Ascending aorta (tissue), 2 donors: ENCODE measurements at places on chromosomes 7 and 10. TPM values are rescaled to one million over a fixed set of nuclear protein-coding genes. Genes with fewer than 3 reads are reported as not detected.

- H3K4me1 ChIP-seq, result peaks cover 67% of the 10 kb centered on the region
- H3K27me3 ChIP-seq, result no peaks in the 10 kb centered on the region
- no peaks in the 10 kb centered on the region for H3K36me3 ChIP-seq
- no peak overlapping the region for H3K4me3 ChIP-seq
- DNase-seq, result no peak
- peak overlapping the region; percentile 92 for H3K27ac ChIP-seq
These were observed 69.4 kb upstream of the COL13A1 start for GRCh38 chr10:69732147-69732825.

AKR1C1 gene
- 18.4 TPM for total RNA-seq

TMEM176B gene
- total RNA-seq, result 42.5 TPM

- H3K36me3 ChIP-seq, result no peaks in the 10 kb centered on the region
- H3K4me3 ChIP-seq, result no peak overlapping the region
- DNase-seq, result no peak
- no peaks in the 10 kb centered on the region for H3K4me1 ChIP-seq
- H3K27me3 ChIP-seq, result no peaks in the 10 kb centered on the region
These were observed 8.2 kb upstream of the CXCL12 start for GRCh38 chr10:44393051-44393630.

- no peaks in the 10 kb centered on the region for H3K27me3 ChIP-seq
- DNase-seq, result peak; percentile 92
- peak overlapping the region; percentile 83 for H3K27ac ChIP-seq
These were observed 20.5 kb downstream of the STRA8 start for GRCh38 chr7:135253851-135254771.

GRCh38 chr10:33483124-33483815 lies 148.8 kb upstream of the NRP1 start:
- H3K4me3 ChIP-seq, result no peak overlapping the region
- no peaks in the 10 kb centered on the region for H3K27me3 ChIP-seq
- no peak overlapping the region for H3K27ac ChIP-seq
- DNase-seq, result no peak
- H3K4me1 ChIP-seq, result peaks cover 12% of the 10 kb centered on the region

C7orf57 gene
- total RNA-seq, result not detected

PON1 gene
- not detected for total RNA-seq

DNA sequence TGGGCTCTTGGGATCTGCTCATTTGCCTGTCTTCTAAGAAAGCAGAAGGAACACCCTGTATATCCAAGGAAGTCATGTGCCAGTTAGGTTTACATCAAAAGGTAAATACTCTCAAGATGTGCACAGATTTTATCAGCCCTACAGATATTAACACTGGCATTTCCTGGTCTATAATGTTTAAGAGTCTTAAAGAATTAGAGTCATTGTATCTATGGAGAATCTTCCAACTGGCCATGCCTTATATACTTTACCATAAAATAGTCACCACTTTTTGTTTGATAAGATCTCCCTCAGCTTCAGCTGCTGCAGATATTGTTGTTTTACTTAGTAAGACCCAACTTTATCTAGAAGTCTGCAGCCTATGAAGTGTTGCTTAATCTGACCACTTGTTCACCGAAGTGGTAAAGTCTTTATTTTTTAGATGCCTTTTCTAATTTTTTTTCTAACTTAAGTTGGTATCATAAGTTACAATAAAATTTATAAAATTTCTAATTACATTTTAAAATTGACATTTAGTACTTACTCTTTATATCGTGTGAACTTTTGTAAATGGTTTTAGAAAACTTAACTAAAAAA lies 58.5 kb downstream of the CPED1 start:
- H3K4me3 ChIP-seq, result no peak overlapping the region
- H3K27me3 ChIP-seq, result no peaks in the 10 kb centered on the region
- H3K4me1 ChIP-seq, result peaks cover 3% of the 10 kb centered on the region
- no peak overlapping the region for H3K27ac ChIP-seq

DNA sequence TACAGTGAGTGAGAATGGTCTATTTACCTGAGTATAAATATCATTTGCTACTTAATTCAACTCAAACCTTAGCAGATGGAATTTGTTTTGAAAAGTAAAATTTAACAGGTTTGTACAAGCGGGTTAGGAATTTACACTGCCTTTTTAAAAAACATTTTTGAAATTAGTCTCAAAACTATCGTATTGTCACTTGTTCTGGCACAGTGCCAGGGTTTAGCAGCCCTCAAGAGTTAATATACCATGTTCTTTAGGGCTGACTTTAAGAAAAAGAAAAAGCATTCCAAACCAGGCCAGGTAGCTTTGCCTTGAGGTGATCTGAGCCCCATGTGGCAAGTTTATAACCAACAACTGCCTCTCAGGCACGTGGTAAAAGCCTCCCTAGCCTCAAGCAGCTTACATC lies 17.8 kb downstream of the CCNJ start:
- no peak overlapping the region for H3K27ac ChIP-seq
- no peaks in the 10 kb centered on the region for H3K4me1 ChIP-seq
- DNase-seq, result no peak
- peaks cover 39% of the 10 kb centered on the region for H3K36me3 ChIP-seq
- no peak overlapping the region for H3K4me3 ChIP-seq
- H3K27me3 ChIP-seq, result no peaks in the 10 kb centered on the region

DNA sequence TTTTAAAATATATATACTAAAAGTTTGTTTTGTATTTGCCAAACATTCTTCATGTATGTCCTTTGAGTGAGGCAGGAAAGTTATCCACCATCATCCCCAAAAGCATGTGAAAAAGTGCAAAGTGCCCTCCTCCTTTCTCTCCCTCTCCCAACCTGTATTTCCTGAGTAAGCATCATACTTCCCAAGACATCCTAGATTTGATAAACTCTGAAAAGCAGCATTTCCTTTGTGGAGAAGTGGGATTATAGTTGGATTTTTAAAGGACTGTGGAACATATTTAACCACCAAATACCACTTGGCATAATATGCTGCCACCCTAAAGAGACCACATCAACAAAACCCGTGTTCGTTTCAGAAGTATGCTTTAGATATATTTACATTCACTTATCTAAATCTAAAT lies 36.9 kb downstream of the NET1 start:
- H3K36me3 ChIP-seq, result peaks cover 16% of the 10 kb centered on the region
- peak overlapping the region; percentile 74 for H3K4me3 ChIP-seq
- no peak for DNase-seq
- H3K27me3 ChIP-seq, result no peaks in the 10 kb centered on the region
- H3K4me1 ChIP-seq, result no peaks in the 10 kb centered on the region

GRCh38 chr10:48604991-48605508 lies at the start of gene ARHGAP22:
TSS of gene ARHGAP22 (minus strand) at chr10:48605073. CDS start at chr10:48604796, 277 bp downstream.
- H3K36me3 ChIP-seq, result no peaks in the 10 kb centered on the region
- no peaks in the 10 kb centered on the region for H3K27me3 ChIP-seq
- H3K4me3 ChIP-seq, result peak within 1 kb of the TSS; percentile 46
- DNase-seq, result peak; percentile 76
- H3K27ac ChIP-seq, result peak within 1 kb of the TSS; percentile 67

FAM25A gene
- total RNA-seq, result not detected

- no peak overlapping the region for H3K27ac ChIP-seq
- no peak overlapping the region for H3K4me3 ChIP-seq
- no peaks in the 10 kb centered on the region for H3K27me3 ChIP-seq
- DNase-seq, result no peak
These were observed 155.9 kb downstream of the RGS10 start for GRCh38 chr10:119386666-119387065.

- no peaks in the 10 kb centered on the region for H3K4me1 ChIP-seq
- H3K36me3 ChIP-seq, result no peaks in the 10 kb centered on the region
- no peak for DNase-seq
- H3K27ac ChIP-seq, result no peak overlapping the region
- no peaks in the 10 kb centered on the region for H3K27me3 ChIP-seq
- H3K4me3 ChIP-seq, result no peak overlapping the region
These were observed 91.6 kb downstream of the BMPER start for GRCh38 chr7:33996899-33997298.

RTKN2 gene
- total RNA-seq, result not detected

SYT15 gene
- total RNA-seq, result 50.9 TPM

- H3K27ac ChIP-seq, result no peak overlapping the region
- H3K36me3 ChIP-seq, result no peaks in the 10 kb centered on the region
- no peak overlapping the region for H3K4me3 ChIP-seq
- H3K4me1 ChIP-seq, result no peaks in the 10 kb centered on the region
These were observed 65.4 kb downstream of the SP8 start for GRCh38 chr7:20721086-20721810.

DNA sequence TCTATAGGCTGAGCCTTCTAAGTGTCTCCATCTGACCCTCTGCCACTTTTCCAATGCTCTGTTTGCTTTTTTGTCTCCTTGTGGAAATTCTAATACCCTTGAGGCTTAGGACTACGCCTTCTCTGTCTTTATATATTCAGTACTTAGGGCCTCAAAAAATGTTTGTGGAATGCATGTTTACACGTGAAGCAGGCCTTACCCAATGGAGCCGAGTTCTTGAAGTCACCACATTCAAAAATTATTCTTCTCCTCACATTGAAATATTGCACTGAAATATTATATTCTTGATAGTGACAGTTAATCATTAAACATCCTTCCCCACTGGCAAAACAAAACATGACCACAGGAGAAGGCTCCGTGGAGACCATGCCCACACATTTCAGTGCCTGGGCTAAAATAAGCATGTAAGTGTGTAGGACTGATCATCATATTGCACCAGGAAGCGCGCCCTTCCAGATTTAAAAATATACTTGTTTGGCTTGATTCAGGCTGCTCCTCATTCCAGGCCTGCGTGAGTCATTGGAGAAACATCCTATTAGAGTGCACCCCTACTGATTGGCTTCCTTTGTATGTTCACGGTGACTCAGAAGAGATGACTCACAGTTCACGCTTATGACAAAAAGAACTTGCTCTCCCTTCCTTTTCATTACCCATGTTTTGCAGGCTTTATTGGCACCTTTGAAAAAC lies 307.4 kb upstream of the AOAH start:
- H3K27me3 ChIP-seq, result no peaks in the 10 kb centered on the region
- no peaks in the 10 kb centered on the region for H3K36me3 ChIP-seq
- no peak overlapping the region for H3K4me3 ChIP-seq

- H3K27me3 ChIP-seq, result no peaks in the 10 kb centered on the region
- no peak overlapping the region for H3K27ac ChIP-seq
- H3K36me3 ChIP-seq, result no peaks in the 10 kb centered on the region
- DNase-seq, result no peak
- H3K4me3 ChIP-seq, result no peak overlapping the region
These were observed 457.3 kb downstream of the ETV1 start for GRCh38 chr7:13532028-13532753.

GRCh38 chr7:1523844-1524243 lies 6.7 kb upstream of the MAFK start:
- H3K27ac ChIP-seq, result no peak overlapping the region
- H3K4me3 ChIP-seq, result no peak overlapping the region
- no peaks in the 10 kb centered on the region for H3K36me3 ChIP-seq
- no peak for DNase-seq

DNA sequence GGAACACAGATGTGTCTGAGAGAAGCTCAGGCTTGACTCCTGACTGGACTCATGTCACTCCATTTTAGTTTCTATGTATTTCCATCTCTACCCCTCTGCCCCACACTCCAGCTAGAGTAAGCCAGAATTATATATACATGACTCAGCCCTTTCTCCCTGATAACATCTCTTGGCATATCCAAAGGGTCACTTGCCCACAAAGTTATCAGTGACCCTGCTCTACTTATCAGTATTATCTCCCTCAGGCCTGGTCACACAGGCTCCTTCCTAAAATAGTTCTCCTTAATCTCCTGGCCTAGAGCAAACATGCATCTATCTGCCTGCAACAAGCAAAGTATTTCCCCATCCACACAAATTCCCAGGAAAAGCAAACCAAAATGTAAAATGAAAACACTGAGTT lies 598.3 kb downstream of the SUGCT start:
- H3K27ac ChIP-seq, result peak overlapping the region; percentile 43
- H3K4me1 ChIP-seq, result peaks cover 7% of the 10 kb centered on the region
- no peak overlapping the region for H3K4me3 ChIP-seq
- no peaks in the 10 kb centered on the region for H3K36me3 ChIP-seq
- H3K27me3 ChIP-seq, result no peaks in the 10 kb centered on the region

DNA sequence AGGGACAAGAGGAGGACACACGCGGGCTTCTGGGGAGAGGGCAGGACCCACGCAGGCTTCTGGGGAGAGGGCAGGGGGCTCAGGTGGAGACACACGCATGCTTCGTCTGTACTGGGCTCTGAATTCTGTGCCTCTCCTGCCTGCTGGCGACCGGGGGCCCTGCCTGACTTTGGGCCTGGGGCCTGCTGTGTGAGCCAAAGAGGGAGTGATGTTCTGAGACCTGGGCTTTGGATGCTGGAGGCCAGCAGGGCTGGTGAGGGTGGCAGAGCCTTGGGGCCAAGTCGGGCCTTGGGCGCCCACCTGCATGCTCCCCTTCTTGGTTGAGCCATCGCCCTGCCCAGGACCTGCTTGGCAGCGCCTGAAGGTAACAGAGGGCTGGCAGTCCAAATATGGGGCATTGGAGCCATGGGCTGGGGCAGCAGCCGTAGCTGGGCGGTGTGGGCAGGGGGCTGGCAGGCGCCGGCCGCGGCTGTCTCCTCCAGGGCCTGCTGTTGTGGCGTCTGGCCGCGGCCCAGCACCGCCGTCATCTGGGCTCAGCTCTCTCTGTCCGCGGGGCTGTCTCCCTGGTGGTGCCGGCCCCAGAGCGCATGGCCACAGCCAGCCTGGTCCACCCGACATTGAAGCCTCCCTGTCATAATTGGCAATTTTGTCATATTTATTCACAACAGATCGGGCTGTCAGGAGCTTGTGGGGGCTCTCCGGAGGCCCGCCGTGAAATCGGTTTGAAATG lies 78.9 kb downstream of the UNCX start:
- H3K27ac ChIP-seq, result no peak overlapping the region
- no peak for DNase-seq
- H3K27me3 ChIP-seq, result no peaks in the 10 kb centered on the region
- no peaks in the 10 kb centered on the region for H3K4me1 ChIP-seq
- H3K36me3 ChIP-seq, result no peaks in the 10 kb centered on the region

FAM180A gene
- 121 TPM for total RNA-seq

DNA sequence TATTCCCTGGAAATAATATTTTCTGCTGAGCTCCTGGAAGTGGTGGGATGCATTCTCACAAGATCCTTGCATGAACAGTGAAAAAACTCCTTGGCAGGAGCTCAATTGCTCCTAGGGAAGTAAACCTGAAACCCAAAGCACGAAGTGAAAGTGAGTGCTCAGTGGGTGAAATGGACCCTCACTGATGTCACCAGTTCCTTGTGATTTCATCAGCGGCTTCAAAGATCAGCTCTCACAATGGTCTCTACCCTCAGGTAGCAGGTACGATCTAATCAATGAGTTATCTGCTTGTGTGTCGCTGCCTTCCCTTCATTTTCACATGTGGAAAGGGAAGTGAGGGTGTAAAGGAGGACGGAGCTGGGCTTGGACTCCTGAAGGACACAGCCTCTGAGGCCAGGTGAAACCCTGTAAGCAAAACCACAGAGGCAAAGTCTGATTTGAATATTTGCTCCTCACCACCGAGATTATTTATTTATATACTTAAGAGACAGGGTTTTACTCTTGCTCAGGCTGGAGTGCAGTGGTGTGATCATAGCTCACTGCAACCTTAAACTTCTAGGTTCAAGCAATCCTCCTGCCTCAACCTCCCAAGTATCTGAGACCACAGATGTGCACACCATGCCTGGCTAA lies 255.4 kb upstream of the LYZL1 start:
- H3K36me3 ChIP-seq, result no peaks in the 10 kb centered on the region
- H3K4me3 ChIP-seq, result no peak overlapping the region
- no peaks in the 10 kb centered on the region for H3K27me3 ChIP-seq
- H3K27ac ChIP-seq, result no peak overlapping the region
- H3K4me1 ChIP-seq, result no peaks in the 10 kb centered on the region
- DNase-seq, result no peak

ARMH3 gene
- total RNA-seq, result 4.5 TPM
